ENCODE measurements at places on chromosomes 13 and 19.
A peak's percentile ranks its signal among the peaks of the same experiment; 100 is the strongest.

DNA sequence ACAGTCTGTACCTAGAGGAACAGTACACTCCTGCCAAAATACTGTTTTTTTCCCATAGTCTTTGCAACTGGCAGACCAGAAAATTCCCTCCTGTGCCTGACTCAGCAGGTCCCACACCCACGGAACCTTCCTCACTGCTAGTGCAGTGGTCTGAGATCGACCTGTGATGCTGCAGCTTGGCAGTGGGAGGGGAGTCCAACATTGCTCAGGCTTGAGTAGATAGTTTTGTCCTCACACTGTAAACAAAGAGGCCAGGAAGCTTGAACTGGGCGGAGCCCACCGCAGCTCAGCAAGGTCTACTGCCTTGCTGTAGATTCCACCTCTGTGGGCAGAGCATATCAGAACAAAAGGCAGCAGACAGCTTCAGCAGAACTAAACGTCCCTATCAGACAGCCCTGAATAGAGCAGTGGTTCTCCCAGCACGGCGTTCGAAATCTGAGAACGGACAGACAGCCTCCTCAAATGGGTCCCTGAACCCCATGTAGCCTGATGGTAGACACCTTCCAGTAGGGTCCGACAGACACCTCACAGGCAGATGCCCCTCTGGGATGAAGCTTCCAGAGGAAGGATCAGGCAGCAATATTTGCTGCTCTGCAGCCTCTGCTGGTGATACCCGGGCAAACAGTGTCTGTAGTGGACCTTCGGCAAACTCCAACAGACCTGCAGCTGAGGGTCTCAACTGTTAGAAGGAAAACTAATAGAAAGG is 92.7 kb downstream of the SUCLA2 start:
- no peak for DNase-seq

GRCh38 chr13:50378509-50379044 is 363.3 kb downstream of the KCNRG start:
- DNase-seq, result no peak

- DNase-seq, result no peak
Observed at GRCh38 chr13:63161219-63161618, 1745.6 kb upstream of the PCDH20 start.

GRCh38 chr13:84605927-84606326 is 723.7 kb upstream of the SLITRK1 start:
- no peak for DNase-seq

- no peak for DNase-seq
Observed at GRCh38 chr19:46040952-46041500, at the start of gene IGFL4. TSS of gene IGFL4 (minus strand) at chr19:46041002. CDS start at chr19:46040962, 40 bp downstream.

GRCh38 chr19:49342291-49342721 is 7.1 kb downstream of the CD37 start:
- DNase-seq, result no peak

GRCh38 chr19:29779921-29780320 is 31.9 kb upstream of the CCNE1 start:
- DNase-seq, result no peak

GRCh38 chr19:18878858-18879578 is 16.9 kb downstream of the CERS1 start:
- no peak for DNase-seq

GRCh38 chr19:39166571-39167391 is 30.0 kb upstream of the NCCRP1 start:
- DNase-seq, result no peak

GRCh38 chr19:47699360-47699917 is 13.8 kb upstream of the EHD2 start:
- DNase-seq, result peak; percentile 38

- no peak for DNase-seq
Observed at GRCh38 chr19:45501730-45502014, 3.4 kb downstream of the PPM1N start.

DNA sequence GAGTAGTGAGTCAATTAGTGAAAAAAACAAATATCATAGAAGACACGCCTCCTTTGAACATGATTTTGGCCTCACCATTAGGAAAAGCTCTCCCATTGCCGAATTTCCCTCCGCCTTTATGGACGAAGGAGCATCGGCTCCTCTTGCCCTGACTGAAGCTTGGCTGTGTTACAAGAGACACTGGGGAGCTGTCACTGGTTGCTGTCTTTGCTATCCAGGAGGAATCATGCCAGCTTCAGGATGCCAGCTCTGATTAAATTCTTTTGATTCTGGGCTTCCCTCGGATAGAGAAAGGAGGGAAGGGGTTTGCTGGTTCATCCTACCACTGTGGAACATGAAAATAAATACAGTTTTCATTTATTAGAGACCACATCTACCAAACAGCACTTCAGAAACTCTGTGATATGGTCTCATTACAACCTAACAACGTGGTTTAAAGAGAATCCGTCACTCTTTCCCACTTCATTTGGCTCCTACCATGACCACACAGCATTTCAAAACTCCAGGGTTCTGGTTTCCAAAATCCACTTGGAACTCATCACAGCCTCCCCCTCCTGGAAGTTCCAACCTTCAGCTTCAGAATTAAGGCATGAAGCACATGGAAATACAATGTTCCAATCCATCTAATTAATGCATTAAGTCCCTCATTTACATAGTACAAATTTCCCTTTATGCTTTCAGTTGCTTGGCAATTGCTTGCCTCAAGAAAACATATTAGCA is 446.0 kb downstream of the EFNB2 start:
- DNase-seq, result no peak
